Ammon's horn (tissue), 1 donor: ENCODE measurements at places on chromosomes 11 and 22.
A peak's percentile ranks its signal among the peaks of the same experiment; 100 is the strongest.

- DNase-seq: no peak
These were observed 138.5 kb downstream of the ARHGAP42 start for GRCh38 chr11:100825626-100826025.

- no peak for DNase-seq
These were observed 14.6 kb upstream of the ANO1 start for GRCh38 chr11:70063555-70063954.

- peak; percentile 66 for DNase-seq
These were observed 535 bp downstream of the AQP11 start for GRCh38 chr11:77590194-77590782.

GRCh38 chr11:102623128-102623527, 2.0 kb downstream of the MMP20 start:
- DNase-seq: no peak

DNA sequence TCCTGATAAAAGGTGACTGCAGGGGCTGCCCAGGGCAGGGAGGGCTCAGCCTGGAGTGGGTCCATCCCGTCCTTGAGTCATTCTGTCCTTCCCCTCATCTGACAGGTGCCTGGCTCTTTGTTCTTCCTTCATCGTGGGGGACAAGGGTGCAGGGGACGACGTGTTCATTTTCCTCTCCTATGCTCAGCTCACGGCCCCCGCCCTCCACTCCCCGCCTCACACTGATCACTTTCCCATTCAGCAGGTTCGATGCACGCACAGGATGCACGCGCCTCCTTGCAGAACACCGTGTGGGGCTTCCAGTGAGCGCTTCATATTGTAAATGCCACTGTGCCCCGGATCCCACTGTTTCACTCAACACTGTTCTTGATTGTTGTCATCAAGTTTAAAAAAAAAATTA, 32.7 kb upstream of the SHANK2 start:
- DNase-seq: no peak

DNA sequence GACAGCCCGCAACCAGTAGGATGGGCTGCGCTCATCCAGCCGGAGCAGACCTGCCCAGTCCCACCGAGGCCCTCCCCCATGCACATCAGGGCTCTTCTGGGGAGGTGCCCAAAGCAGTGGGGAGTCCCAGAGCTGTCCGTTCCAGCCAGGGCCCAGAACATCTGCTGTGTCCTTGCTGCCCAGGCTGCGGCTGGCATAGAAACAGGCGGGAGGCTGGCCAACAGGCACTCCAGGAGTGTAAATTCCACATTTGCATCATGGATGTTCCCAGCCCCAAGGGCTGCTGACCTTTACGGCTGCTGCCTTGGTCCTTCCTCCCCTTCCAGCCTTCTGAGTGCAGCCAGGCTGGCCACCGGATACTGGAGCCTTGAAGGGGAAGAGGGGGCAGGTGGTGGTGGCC, 30.0 kb upstream of the SYT7 start:
- DNase-seq: no peak

DNA sequence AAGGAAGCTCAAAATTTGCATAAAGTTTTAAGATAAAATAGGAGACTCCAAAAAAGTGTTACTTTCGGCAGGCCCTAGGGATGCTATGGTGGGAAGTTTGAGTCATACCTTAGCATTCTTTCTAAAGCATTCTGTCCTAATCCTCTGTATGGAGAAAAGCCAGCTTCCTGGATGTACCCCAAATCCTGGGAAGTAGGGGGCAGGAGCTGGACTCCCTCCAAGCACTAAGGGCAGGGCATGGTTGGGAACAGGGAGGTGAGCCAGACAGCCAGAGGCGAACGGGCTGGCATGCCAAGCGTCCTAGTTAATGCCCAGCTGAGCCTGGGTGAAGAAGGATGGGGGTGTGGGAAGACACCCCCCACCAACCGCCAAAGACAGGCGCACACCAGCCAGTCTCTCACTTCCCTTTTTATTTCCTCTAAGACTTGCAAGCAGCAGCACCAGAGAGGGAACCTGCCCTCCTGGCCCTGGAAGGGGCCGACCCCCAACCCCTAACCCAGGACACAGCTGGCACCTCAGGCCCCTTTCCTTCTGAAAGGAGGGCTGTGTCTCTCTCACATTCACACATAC, 23.9 kb downstream of the RTN4RL2 start:
- no peak for DNase-seq

DNA sequence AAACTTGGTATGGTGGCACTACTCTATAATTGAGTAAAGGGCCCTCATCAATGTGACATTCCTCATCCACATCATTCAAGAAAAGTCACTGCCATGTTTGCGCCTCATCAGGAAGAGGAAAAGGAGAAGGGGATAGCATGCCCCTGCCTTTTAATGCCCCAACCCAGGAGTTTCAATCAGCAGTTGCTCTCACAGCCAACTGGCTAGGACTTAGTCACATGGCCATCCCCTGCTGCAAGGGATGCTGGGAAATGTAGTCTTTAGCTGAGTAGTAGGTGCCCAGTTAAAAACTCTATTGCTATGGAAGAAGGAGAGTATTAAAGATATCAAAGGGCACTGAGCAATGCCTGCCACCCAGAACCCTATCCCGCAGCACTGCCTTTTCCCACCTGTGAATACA, 10.9 kb upstream of the CCND1 start:
- no peak for DNase-seq

GRCh38 chr22:41568811-41569210, 8.0 kb downstream of the CSDC2 start:
- DNase-seq: no peak

DNA sequence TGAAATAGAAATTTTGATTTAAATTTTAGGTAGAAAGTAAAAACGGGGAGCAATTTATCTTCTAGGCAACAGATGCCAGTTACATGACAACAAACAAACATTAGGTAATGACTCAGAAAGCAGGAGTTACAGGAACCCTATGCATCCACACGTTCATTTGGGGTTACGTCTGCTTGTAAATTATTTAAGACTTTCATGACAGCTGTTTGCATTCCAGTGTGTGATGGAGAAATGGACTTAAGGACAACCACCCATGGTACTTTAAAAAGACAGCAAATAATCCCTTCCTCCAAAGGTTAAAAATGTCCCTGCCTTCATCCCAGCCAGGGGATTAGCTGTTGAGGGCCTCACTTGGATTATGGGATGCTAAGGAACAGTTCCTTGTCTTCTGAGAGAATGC, 11.8 kb downstream of the E2F8 start:
- no peak for DNase-seq

- DNase-seq: no peak
These were observed 12.3 kb upstream of the LINC01488 start for GRCh38 chr11:69468911-69469885.

GRCh38 chr22:21861851-21862250, 5.6 kb downstream of the MAPK1 start:
- no peak for DNase-seq

DNA sequence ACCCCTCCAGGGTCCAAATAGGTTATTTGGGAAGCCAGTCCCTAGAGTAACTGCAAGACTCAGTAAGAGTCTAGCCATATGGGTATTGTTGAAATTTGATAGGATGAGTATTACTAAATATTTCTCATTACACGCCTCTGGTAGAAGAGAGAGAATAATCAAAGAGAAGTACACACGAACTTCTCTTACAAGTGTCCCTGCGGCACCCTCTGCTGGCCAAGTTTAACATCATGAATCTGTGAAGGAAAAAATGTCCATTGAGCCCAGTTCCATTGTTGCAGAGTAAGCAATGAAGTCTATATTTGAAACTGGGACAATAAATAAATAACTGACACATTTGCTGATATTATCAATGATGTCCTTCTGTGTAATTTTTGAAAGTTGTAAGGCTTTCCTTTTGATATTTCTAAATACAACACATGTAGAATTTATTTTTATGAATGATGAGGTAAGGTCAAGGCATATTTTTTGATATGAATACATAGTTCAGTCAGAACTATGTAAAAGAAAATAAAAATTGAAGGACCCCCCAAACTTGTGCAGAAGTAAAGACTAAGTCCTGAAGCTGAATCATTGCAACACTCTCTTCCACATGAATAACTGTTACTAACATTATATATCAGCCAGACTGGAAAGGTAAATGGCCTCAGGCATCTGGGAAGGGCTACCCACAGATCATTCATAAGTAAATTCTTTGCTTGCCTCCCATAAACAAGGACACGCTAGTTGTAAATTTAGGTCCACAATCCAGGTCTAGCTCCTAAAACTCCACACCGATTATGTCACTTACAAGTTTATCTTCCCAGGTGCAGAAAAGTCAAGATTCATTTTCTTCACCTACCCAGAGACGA, 10.0 kb downstream of the OR51L1 start:
- DNase-seq: peak; percentile 77

DNA sequence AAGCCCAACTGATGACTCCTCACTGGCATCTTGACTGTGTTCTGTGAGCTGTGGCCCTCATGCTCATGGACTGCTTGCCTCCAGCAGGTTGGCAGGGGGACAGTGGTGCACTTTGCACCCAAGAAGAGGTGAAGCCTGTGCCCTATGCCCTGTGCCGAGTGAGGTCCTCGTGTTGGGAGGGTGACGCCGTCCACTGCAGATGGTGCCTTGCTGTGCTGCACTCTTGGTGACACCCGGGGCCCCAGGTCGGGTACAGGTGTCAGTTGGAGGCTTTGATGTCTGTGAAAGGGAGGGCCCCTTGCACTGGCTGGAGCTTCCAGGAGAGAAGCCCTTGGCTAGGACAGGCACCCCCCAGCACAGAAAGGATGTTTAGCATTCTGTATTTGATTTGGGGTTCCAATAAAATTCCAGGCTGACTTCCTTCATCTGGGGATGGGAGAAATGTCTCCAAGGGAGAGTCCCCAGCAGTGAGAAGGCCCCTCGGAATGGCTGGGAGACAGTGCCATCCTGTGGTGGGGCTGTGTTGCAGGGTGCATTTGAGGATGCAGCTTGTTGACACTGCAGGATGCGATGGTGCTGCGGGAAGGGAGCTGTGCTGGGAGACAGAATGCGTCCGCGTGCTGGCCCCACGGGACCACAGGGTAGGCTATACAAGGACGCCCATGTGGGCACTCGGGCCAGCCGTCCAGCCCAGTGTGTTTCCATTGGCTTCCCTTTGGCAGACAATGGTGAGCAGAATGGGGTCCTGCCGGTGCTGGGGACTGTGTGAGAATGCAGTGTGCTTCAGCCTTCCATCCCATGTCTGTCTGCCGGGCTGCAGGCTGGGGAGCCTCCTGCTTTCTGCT, 2.5 kb upstream of the ZDHHC8 start:
- peak; percentile 74 for DNase-seq

- DNase-seq: no peak
These were observed 61.1 kb downstream of the QSER1 start for GRCh38 chr11:32953700-32954099.

DNA sequence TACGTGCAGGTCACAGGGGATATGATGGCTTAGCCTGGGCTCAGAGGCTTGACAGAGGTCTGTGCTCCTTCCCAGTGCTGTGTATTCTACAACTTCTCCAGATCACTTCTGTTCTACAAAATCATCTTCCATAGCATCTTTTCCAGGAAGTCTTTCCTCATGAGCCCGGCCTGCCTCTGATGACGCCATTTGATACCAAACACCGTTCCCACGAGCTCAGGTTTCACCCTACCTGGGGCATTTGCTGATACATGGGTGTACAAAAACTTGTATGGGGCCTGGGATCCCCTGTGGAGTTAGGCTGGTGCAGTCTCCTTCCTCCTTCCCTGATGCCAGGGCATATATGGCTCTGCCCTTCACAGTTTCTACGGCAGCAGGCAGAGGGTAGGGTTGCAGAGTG, 78.7 kb downstream of the NECTIN1 start:
- DNase-seq: no peak

GRCh38 chr11:86790195-86790725, 10.1 kb upstream of the PRSS23 start:
- no peak for DNase-seq
